ENCODE measurements at places on chromosomes 11 and 22. TPM values are rescaled to one million over a fixed set of nuclear protein-coding genes. Genes with fewer than 3 reads are reported as not detected.

DNA sequence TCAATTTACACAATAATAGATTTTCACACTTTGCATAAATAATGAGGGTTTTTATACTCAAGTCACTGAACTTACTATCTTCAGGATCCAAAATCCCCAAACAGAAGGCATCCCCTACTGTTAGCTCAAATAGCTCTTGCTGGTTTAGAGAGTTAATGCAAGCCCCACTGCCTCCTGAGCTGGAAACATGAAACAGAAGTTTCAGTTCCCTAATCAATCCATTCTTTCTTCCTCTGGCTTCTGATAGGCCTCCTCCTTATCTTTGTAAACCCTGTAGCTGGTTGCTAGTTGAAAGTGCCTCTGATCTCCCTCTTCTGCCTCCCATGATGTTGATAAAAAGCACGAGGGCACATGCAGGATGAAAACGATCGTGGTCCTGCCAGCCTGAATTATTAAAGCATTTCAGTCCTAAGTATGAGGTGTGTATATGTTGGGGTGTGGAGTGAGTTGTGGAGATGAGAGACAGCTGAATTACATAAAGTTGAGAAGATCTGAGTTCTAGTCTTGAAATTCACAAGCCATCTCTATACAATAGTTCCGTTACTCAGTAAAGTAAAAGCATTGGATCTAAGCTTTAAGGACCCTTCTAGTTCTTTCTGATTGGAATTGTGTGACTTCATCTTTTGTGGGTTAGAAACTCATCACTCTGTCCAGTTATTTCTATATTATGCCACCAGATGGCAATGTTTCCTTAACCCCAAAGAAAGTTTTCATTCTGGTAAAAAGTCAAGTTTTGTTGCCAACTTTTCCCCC, 35.0 kb upstream of the EHF start:
- no peaks in the 10 kb centered on the region for H3K27me3 ChIP-seq
- H3K27ac ChIP-seq = no peak overlapping the region
- peaks cover 4% of the 10 kb centered on the region for H3K4me1 ChIP-seq
- DNase-seq = peak; percentile 93
- H3K4me3 ChIP-seq = no peak overlapping the region

GRCh38 chr22:39851606-39852315, 41.8 kb downstream of the ENTHD1 start:
- no peak overlapping the region for H3K27ac ChIP-seq
- no peak overlapping the region for H3K4me3 ChIP-seq
- no peaks in the 10 kb centered on the region for H3K4me1 ChIP-seq
- no peaks in the 10 kb centered on the region for H3K36me3 ChIP-seq
- H3K27me3 ChIP-seq = no peaks in the 10 kb centered on the region
- DNase-seq = no peak

DNA sequence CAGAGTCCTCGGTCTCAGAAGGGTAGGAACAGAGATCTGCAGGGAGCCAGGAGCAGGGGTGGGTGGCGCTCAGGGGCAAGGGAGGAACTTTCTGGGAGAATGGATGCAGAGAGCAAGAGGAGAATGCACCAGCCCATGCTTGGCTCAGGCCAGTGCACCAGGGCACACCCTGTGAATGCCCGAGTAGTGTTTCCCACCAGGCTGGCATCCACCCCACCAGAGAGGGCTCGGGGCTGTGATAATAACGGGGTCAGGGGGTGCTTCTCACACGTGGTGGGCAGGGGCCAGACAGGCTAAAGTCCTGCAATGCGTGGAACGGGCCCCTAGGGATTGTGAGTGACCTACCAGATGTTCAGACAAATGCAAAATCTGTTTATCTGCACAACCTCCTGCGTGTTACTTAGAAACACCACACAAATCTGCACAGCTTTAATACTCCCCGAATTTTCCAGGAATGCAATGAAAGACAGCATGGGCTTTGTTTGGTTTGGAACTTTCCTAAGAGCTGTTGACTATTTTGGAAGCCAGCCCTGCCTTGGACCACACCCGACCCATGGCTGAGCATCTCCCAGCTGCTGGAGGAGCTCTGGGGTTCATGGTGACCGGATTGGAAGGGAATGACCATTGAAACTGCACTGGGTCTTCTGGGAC, 368.3 kb downstream of the SHANK2 start:
- H3K4me1 ChIP-seq = no peaks in the 10 kb centered on the region
- DNase-seq = no peak
- H3K4me3 ChIP-seq = no peak overlapping the region
- H3K27me3 ChIP-seq = no peaks in the 10 kb centered on the region

- DNase-seq = no peak
- peaks cover 6% of the 10 kb centered on the region for H3K4me1 ChIP-seq
- no peaks in the 10 kb centered on the region for H3K36me3 ChIP-seq
- H3K4me3 ChIP-seq = no peak overlapping the region
- H3K27me3 ChIP-seq = no peaks in the 10 kb centered on the region
Observed at GRCh38 chr11:72808331-72808798, 5.8 kb upstream of the ATG16L2 start.

DNA sequence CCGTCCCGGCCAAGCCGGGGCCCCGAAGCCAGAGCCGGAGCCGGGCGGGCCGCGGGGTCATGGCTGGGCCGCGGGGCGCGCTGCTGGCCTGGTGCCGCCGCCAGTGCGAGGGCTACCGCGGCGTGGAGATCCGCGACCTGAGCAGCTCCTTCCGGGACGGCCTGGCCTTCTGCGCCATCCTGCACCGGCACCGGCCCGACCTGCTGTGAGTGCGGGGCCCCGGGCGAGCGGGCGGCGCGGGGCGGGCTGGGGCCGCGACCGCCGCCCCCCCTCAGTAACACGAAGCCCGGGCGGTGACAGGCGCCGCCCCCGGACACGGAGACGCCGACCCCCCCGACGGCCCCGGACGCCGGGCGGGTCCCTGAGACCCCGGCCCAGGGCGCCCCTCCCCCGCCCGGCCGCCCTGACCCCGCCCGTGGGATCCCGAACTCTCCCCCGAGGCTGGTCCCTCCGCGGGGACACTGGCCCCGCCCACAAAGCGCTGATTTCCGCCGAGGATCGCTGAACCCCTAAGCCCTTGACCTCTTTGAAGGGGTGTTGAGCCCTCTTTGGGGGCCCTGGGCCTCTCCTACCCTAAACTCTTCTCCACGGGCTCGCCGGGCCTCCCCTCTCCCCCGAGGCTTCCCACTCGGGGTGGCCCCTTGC, 389 bp downstream of the MICALL1 start:
- H3K27ac ChIP-seq = peak overlapping the region; percentile 54
- no peak for DNase-seq
- no peaks in the 10 kb centered on the region for H3K4me1 ChIP-seq
- no peaks in the 10 kb centered on the region for H3K27me3 ChIP-seq
- no peaks in the 10 kb centered on the region for H3K36me3 ChIP-seq

GRCh38 chr11:81255895-81256294, 1477.8 kb downstream of the FAM181B start:
- H3K27me3 ChIP-seq = no peaks in the 10 kb centered on the region
- DNase-seq = no peak
- no peak overlapping the region for H3K27ac ChIP-seq
- H3K4me1 ChIP-seq = no peaks in the 10 kb centered on the region
- H3K4me3 ChIP-seq = no peak overlapping the region
- no peaks in the 10 kb centered on the region for H3K36me3 ChIP-seq

GRCh38 chr11:111124724-111125123, 120.8 kb upstream of the POU2AF2 start:
- H3K27ac ChIP-seq = no peak overlapping the region
- H3K27me3 ChIP-seq = no peaks in the 10 kb centered on the region
- no peak overlapping the region for H3K4me3 ChIP-seq
- peak; percentile 43 for DNase-seq
- H3K36me3 ChIP-seq = no peaks in the 10 kb centered on the region
- H3K4me1 ChIP-seq = no peaks in the 10 kb centered on the region

DNA sequence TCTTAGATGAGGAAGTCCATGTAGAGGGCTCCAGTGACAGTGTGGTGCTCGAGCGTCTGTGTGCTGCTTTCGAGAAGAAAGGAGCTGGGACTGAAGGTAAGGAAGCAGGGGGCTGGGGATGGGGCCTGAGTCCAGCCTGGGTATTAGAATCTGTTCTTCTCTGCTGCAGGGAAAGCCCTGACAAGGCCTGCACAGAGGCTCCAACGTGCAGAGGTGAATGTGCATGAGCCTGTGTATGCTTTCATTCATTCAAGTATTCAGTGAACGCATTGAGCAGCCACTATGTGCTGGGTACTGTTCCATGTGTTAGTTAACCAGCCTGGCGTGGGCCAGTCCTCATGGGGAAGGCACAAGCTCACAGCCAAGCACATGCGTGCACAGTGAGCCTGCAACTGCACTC, 93.4 kb downstream of the MYO18B start:
- H3K36me3 ChIP-seq = peaks cover 6% of the 10 kb centered on the region
- no peak overlapping the region for H3K4me3 ChIP-seq
- H3K27ac ChIP-seq = no peak overlapping the region
- H3K4me1 ChIP-seq = no peaks in the 10 kb centered on the region
- no peaks in the 10 kb centered on the region for H3K27me3 ChIP-seq
- DNase-seq = no peak

- H3K27me3 ChIP-seq = no peaks in the 10 kb centered on the region
- peaks cover 13% of the 10 kb centered on the region for H3K36me3 ChIP-seq
- no peak for DNase-seq
- H3K4me3 ChIP-seq = no peak overlapping the region
- no peaks in the 10 kb centered on the region for H3K4me1 ChIP-seq
Observed at GRCh38 chr22:37690901-37691504, 4.9 kb downstream of the NOL12 start.

GRCh38 chr22:50102946-50103345, 13.1 kb downstream of the MOV10L1 start:
- DNase-seq = no peak
- no peaks in the 10 kb centered on the region for H3K27me3 ChIP-seq
- no peak overlapping the region for H3K4me3 ChIP-seq
- no peak overlapping the region for H3K27ac ChIP-seq

GRCh38 chr11:7077101-7077500, 11.7 kb upstream of the RBMXL2 start:
- H3K4me3 ChIP-seq = no peak overlapping the region
- H3K27ac ChIP-seq = no peak overlapping the region
- H3K4me1 ChIP-seq = no peaks in the 10 kb centered on the region
- no peak for DNase-seq
- H3K36me3 ChIP-seq = no peaks in the 10 kb centered on the region
- H3K27me3 ChIP-seq = no peaks in the 10 kb centered on the region

GRCh38 chr11:44993971-44994704, 43.5 kb upstream of the TP53I11 start:
- H3K27me3 ChIP-seq = no peaks in the 10 kb centered on the region
- H3K27ac ChIP-seq = no peak overlapping the region
- no peaks in the 10 kb centered on the region for H3K36me3 ChIP-seq
- no peak for DNase-seq
- H3K4me3 ChIP-seq = no peak overlapping the region
- H3K4me1 ChIP-seq = no peaks in the 10 kb centered on the region

DNA sequence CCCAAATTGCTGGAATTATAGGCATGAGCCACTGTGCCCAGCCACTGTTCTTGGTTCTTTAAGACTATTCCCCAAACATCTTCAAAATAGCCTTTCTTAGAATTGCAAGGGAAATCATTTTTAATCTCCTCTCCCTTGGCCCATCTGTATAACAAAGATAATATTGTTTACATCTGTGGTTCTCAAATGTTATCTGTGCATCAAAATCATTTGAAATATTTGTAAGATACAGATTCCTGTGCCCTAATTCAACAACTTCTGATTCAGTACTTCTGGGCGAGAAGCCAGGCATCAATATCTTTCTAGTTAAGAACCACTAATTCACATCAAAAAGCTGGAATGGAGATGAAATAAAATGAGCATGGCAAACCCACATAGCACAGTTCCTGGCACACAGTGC, 83.0 kb downstream of the TMPRSS5 start:
- no peak overlapping the region for H3K4me3 ChIP-seq
- no peaks in the 10 kb centered on the region for H3K36me3 ChIP-seq
- no peak overlapping the region for H3K27ac ChIP-seq
- H3K4me1 ChIP-seq = no peaks in the 10 kb centered on the region
- DNase-seq = no peak

GRCh38 chr11:58524232-58525036, 16.5 kb upstream of the OR5B21 start:
- peaks cover 5% of the 10 kb centered on the region for H3K36me3 ChIP-seq
- H3K4me3 ChIP-seq = no peak overlapping the region
- no peaks in the 10 kb centered on the region for H3K27me3 ChIP-seq
- H3K4me1 ChIP-seq = peaks cover 4% of the 10 kb centered on the region
- DNase-seq = peak; percentile 82
- H3K27ac ChIP-seq = no peak overlapping the region

GRCh38 chr11:121766991-121767390, 314.2 kb upstream of the SORL1-AS1 start:
- no peaks in the 10 kb centered on the region for H3K27me3 ChIP-seq
- no peak for DNase-seq
- H3K4me3 ChIP-seq = no peak overlapping the region
- H3K27ac ChIP-seq = no peak overlapping the region

DNA sequence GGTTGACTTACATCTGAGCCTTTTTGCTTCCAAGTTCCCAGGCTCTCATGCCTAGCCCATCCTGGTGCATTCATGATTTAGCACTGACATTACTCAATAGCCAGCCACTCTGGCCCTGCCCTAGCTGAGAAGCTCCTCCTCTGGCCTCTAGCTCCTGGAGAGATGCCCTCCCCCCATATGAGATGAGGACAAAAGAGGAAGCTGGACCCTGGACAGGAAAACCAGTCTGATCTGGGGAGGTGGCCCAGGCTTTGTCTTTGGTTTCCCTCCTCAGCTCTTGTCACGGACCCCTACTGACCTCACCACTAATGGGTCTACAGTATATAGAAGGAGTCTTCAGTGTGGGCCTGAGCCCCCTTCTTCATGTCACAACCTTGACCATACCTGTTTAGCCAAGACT, 3.0 kb downstream of the RHOG start:
- H3K4me3 ChIP-seq = no peak overlapping the region
- peak; percentile 24 for DNase-seq
- H3K27ac ChIP-seq = peak overlapping the region; percentile 44
- H3K27me3 ChIP-seq = no peaks in the 10 kb centered on the region
- peaks cover 20% of the 10 kb centered on the region for H3K4me1 ChIP-seq

- H3K27ac ChIP-seq = no peak overlapping the region
- H3K27me3 ChIP-seq = no peaks in the 10 kb centered on the region
- no peak for DNase-seq
- no peaks in the 10 kb centered on the region for H3K4me1 ChIP-seq
- no peak overlapping the region for H3K4me3 ChIP-seq
Observed at GRCh38 chr11:67638535-67639437, 777 bp downstream of the TBX10 start.

GRCh38 chr22:32042924-32043323, at the start of gene SLC5A1:
TSS of gene SLC5A1 (plus strand) at chr22:32043261. CDS start at chr22:32043282, 21 bp downstream.
- H3K4me3 ChIP-seq = no peak within 1 kb of the TSS
- no peaks in the 10 kb centered on the region for H3K36me3 ChIP-seq
- DNase-seq = peak; percentile 54
- peaks cover 13% of the 10 kb centered on the region for H3K27me3 ChIP-seq
- no peaks in the 10 kb centered on the region for H3K4me1 ChIP-seq

- no peak overlapping the region for H3K27ac ChIP-seq
- no peak for DNase-seq
- no peak overlapping the region for H3K4me3 ChIP-seq
- no peaks in the 10 kb centered on the region for H3K36me3 ChIP-seq
- H3K27me3 ChIP-seq = no peaks in the 10 kb centered on the region
Observed at GRCh38 chr22:22997988-22998387, 72.3 kb upstream of the GNAZ start.

FOSL1 gene
- total RNA-seq = 0.43 TPM

GRIA4 gene
- 0.77 TPM for total RNA-seq

GGT1 gene
- total RNA-seq = 31.8 TPM

TRPC6 gene
- 10.7 TPM for total RNA-seq

ANO9 gene
- total RNA-seq = 17.6 TPM

OTOG gene
- 0.11 TPM for total RNA-seq

MOGAT2 gene
- not detected for total RNA-seq

EHF gene
- 144 TPM for total RNA-seq

SYCE3 gene
- not detected for total RNA-seq

RIMBP3C gene
- total RNA-seq = 0.40 TPM

SAA4 gene
- not detected for total RNA-seq

CD3D gene
- total RNA-seq = 3.8 TPM

KRTAP5-7 gene
- total RNA-seq = 0.28 TPM

HSPB2 gene
- total RNA-seq = 4.8 TPM
